Right renal pelvis (tissue), 4 donors: ENCODE measurements at places on chromosomes 4 and X.

DNA sequence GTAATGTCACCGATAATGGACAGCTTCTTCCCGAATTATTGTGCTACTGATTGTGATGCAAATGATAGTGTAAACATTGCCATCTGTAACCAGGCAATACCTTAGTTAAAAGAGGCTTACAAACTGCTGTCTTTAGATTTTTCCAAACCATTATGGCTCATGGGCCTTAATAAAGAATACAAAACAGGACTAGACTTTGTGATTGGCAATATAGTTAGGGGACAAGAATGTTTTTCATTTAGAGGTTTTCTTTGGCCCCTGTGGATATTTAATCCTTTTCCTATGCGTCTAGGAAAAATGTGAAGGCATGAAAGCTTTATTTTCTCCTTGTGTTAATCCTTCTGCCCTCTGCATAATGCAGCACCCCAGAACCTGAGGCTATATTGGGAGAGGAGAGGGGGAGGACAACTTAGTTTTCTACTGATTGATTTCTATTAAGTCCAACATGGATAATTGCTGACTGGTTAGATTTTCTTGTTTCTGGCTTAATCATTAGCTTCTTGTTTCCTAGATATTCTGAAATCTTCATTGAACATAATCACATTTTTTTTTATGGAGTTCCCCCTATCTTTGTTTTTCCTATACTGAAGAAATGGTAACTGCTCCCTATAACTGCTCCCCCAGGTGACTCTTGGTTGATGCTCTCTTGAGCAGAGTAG, 1.9 kb downstream of the PRPS1 start:
- no peak for DNase-seq

DNA sequence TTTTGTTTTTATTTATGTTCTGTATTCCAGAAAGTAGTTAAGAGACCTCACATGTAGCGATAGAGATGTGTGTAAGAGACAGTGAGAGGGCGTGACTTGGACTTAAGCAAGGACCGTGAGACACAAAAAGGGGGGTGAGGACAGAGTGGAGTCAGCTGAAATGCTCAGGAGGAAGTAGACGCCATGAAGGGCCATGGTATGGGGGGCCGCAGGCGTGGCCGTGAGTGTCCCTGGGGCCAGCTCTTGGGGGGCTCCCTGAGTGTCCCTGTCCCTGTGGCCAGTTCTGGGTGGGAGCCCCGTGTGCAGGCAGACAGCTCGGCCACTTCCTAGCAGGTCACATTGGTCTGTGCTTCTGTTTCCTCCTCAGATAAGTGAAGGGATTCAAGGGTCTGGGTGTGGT, 23.0 kb upstream of the MSANTD1 start:
- DNase-seq = no peak

- no peak for DNase-seq
These were observed 149.4 kb upstream of the PSAPL1 start for GRCh38 chr4:7584098-7584497.

DNA sequence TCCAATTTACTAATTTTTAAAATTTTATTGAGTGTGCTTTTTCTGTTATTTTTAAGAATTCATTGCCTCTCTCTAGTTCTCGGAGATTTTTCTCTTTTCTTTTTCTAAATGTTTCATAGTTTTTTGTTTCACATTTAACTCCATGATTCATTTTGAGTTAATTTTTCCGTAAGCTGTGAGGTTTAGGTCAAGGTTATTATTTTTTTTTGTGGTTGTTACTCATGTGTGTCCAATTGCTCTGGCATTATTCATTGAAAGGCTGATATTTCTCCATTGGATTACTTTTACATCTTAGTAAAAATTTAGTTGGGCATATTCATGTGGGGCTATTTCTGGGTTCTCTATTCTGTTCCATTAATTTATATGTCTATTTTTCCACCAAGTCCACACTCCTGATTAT, 220.8 kb downstream of the MID1IP1 start:
- DNase-seq = no peak

DNA sequence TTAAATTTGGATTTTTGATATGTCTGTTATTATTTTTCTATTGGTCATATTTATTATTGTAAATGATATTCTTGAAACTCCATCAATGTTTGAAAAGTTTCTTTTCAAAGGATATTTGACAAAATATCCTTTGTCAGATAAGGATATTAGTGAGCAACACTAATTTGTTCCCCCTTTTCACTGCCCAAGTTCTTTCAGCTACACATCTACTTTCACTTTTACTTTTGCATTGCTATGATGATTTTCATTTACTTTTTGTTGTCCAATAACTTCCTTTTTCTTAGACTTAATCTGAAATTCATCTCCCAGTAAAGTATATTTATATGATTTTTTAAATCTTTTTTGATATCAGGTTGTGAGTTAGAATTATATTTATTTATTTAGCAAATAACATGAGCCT, 542.3 kb upstream of the ADGRL3 start:
- no peak for DNase-seq
